Mucosa of descending colon (tissue), 3 donors: ENCODE measurements at places on chromosomes 1 and 21.

GRCh38 chr21:45516671-45517151 lies 25.5 kb downstream of the SLC19A1 start:
- DNase-seq = peak; percentile 6

- DNase-seq = no peak
Measured at GRCh38 chr1:177495878-177496277, 325.1 kb downstream of the BRINP2 start.

- no peak for DNase-seq
Measured at GRCh38 chr1:213977486-213977842, 10.3 kb upstream of the PROX1 start.

GRCh38 chr1:19664453-19665185 lies at the start of gene HTR6:
HTR6 (plus strand) TSS chr1:19664875; CDS start chr1:19665754, 879 bp downstream.
- DNase-seq = peak; percentile 30
